ENCODE measurements at places on chromosomes 2 and 18.

DNA sequence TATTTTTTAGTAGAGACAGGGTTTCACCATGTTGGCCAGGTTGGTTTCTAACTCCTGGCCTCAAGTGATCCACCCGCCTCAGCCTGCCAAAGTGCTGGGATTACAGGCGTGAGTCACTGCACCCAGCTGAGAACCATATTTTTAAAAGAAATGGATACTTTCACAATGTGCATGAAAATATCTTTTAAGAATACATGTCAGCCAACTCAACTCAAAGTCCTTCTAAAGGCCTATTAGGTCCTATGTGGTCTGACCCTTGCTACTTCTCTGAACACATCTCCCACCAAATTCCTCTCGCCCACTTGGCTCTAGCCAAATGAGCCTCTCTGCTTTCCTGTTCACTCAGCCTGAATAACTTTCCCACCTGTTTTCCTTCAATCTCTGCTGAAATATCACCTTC is 119.6 kb downstream of the MTX2 start:
- DNase-seq: no peak

DNA sequence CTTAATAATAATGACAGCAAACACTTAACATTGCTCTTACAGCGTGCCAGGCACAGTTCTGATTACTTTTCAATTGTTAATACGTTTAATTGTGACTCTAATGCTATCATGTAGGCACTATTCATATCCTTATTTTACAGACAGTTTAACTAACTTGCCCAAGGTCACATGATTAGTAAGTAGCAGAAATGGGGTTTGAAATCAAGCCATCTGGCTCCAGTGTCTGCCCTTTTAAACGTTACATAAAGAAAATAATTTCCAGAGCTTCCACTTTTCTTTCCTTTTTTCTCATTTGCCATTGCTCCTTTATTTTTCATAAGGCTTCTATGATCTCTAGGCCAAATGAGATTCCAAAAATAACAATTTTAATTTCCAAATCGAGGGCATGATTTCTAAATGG is 50.6 kb upstream of the IKZF2 start:
- no peak for DNase-seq

- no peak for DNase-seq
These were observed 149.6 kb upstream of the GALNT5 start for GRCh38 chr2:157107877-157108276.

DNA sequence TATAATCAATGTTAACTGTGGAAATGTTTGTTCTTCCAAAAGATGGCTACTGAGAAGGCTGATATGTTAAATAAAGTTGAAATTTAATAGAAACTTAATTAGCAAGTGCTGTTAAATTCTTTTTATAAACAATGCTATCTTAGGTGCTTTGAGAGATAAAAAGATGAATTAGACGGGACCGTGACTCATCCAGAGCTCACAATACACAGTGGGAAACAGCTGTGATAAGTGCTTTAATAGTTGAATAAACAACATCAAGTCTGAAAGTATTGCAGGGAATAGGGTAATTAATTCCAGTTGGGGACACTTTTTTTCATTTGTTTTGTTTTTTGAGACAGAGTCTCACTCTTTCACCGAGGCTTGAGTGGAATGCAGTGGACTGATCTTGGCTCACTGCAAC is 85.5 kb upstream of the DTNA start:
- no peak for DNase-seq

DNA sequence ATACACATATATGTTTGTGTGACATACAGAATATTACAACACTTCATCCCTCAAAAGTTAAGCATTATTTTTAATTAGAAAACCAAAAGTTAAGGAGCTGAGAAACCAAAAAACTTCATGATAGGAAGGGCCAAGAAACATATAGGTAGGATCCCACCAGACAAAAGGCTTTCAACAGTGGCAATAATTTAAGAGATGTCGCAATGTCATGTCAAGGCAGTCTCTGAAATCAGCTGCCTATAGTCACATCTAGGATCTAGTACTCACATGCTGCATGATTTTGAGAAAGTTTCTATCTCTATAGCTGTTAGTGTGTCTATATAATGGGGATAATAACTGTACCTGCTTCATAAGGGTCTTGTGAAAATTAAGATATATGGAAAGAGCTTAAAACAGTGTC is 72.7 kb downstream of the SPIRE1 start:
- DNase-seq: no peak

DNA sequence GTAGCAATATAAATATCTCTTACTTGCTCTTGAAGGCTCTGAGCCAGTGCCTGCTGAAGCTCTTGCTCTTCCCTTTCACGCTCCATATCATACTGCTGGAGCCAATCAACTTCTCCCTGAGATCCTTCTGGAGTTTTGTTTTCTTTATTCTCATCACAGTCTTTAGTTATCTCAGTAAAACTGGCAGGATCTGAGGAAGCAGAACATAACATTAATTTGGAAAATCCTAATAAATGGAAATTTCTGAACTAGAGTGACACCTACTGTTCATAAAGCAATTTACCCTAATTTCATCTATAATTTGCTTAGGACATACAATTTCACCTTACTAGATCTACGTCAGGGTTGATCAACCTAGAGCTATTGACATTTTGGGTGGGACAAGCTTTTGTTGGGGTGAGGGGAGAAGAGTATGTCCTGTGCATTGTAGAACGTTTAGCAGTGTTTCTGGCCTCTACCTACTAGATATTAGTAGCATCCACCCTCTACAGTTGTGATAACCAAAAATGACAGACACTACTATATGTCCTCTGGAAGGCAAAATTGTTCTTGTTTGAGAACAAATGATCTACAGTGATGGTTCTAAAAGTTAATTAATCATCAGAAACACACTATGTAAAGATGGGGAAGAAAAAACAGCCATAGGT is 47.2 kb downstream of the VIL1 start:
- DNase-seq: no peak

GRCh38 chr2:74225698-74226459 is 27.5 kb downstream of the MTHFD2 start:
- DNase-seq: no peak

DNA sequence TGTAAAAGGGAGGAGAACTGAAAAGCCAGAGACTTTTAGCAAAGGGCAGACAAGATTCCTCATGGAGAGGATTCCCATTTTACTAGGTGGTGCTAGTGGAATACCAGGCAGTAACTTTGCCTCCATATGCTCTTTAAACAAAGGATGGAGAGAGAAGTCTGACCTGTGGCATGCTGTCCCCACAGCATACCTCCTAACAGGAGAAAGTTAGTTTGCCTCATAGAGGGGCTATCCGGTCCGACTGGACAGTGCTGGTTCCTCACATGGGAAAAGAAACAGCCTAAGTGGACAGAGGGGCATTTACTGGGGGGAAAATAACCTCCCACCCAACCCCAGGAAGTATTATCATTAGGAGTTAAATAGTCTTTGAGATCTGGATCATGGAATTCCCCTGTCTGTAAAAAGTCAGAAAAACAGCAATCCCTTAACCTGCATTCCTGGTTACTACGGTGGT is 31.6 kb upstream of the GMCL1 start:
- DNase-seq: no peak

DNA sequence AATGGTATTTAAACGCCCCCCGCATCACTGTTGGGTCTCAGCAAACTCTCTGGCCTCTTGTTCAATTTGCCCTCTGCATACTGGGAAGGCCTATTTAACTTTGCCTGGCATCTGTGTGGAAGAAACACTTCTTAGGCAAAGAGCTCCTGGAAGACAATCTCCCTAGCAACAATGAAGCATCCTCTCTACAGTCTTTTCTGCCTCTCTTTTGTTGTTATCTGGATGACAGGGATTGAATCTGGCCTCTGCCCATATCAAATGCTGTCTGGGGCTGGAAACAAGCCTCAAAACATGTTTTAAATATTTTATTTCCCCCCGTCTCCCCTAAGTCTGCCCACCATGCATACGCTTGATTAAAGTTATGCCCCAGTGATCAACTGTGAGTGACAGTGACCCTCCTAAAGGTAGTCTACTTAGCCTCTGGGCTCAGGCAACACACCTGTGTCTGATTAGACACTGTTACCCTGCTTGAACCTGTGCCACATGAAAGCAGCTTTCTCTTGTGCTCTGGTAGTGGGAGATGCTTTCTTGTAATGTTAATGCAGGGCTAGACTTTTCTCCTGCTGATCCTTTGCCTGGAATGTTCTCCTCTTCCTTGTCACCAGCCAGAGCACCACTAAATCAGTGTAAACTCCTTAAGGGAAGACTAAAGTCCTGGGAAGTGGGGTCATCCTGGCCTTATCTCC is 34.9 kb downstream of the CDC42EP3 start:
- no peak for DNase-seq

GRCh38 chr2:126913881-126914615 is 15.4 kb downstream of the TEX51 start:
- no peak for DNase-seq

GRCh38 chr2:58073751-58074150 is 27.1 kb downstream of the VRK2 start:
- no peak for DNase-seq

DNA sequence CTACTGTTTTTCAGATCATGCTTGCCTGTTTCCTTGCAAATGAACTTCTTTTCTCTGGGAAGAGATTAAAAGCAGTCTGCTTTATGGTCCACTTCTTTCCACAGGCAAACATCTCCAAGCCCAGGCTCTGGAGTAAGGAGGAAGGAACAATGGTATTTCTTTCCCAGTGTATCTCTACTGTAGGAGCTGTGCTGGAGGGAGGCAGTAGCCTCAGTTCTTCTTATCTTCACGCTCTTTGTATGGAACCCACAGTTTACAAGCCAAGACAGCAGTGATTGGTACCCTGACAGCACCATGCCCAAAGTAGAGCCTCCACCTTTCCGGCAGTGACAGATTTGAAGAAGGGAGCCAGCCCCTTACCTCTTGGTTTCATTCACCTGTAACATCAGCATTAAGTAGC is 35.2 kb downstream of the SPOPL start:
- no peak for DNase-seq

- no peak for DNase-seq
These were observed 149.0 kb downstream of the MSH2 start for GRCh38 chr2:47551800-47552525.

GRCh38 chr2:1781291-1782080 is 37.2 kb upstream of the PXDN start:
- no peak for DNase-seq

DNA sequence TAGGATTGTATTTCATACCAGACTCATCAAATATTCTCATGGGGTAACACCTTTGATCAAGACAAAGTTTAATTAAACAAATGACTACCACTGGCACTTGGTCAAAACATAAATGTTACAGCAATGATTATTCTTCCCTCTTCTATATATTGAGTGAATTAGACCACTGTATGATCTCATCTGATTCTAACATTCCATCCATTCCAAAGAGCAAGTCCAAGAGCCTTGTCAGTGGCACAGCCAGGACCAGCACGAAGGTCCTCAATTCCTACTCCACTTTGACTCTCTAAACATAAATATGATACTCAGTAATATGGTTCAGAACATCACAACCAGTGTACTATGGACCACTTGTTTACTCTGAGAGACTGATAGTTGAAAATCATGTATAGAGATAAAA is 86.4 kb downstream of the AP1S3 start:
- DNase-seq: no peak

DNA sequence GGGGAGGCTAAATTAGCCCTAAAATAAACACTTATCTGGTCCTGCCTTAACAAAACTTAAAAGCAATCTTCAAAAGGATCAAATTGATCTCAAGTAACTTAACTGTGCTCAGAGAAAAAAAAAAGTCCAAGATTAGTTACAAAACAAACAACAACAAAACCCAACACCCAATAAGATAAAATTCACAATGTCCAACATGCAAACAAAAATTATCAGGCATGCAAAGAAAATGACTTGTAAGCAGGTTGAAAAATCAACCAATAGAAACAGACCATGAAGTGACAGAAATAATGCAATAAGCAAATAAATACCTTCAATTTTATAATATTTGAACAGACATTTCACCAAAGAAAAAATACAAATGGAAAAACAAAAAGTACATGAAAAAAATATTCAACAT is 4.0 kb upstream of the REEP1 start:
- DNase-seq: no peak

GRCh38 chr2:209331291-209331844 is 92.5 kb upstream of the MAP2 start:
- DNase-seq: peak; percentile 4

- no peak for DNase-seq
These were observed 27.2 kb upstream of the PTPN2 start for GRCh38 chr18:12911025-12911928.

DNA sequence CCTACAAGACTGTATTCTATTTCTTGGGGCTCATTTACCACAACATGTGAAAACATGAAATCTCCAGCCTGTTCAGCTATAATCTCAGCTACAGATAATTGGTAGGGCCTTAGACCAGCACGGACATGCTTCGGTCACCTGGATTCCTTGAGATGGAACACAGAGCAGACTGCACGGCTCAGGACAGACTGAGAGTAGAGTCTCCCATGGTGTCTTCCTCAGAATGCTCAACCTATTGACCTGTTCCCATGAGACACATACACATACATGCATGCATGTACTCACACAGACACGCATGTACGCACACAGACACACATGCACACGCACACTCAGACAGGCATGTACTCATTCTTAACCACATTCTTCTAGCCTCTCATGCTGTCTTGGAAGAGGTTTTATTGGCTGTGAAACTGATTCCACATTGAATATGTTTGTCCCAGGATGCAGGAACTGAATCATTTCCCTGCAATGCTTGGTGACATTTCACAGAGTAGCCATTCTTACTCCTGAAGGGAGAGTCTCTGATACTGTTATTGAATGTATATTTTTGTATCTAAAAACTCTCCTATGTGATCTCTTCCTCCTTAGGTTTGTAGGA is 23.5 kb upstream of the BZW1 start:
- no peak for DNase-seq

DNA sequence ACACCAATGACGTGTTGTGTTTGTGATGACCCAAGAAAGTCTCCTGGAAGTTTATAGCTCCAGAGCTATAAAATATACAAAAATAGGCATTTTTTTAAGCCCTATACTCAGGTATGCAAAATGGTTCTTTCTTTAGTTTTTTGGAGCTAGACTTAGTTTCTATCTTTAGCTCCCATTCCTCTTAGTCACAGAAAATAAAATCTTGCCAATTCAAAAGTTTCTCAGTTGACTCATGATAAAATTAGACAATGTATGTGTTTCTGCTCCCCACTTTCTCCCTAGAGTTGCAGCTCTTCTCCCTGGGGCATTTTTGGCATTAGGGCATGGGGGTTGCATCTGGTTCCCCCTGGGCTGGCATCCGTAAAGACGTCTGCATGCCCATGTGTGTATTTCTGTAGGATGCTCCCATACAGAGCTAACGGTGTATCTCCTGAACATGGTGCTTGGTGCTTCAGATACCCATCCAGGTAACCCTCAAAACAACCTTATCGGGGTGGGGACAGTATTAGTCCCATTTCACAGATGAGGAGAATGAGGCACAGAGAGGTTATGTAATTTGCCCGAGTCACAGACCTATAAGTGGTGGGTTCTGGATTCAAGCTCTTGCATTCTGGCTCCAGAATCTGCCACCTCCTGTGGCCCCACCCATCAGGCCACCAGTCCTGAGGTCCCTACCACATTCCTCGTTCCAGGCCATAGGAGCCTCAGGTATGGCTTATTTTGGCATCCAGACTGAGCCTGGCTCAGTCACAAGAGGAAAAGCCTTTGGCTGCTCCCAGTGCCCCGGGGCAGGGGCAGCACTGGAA is 43.1 kb upstream of the ASAP2 start:
- DNase-seq: no peak

- DNase-seq: no peak
These were observed 341.4 kb downstream of the SLC4A3 start for GRCh38 chr2:219968685-219969345.

GRCh38 chr2:23904692-23905091 is 22.2 kb downstream of the ATAD2B start:
- no peak for DNase-seq

Data from NCI-H2081 treated with DMSO at 0.1 percent for 48 hours (cell line).